ENCODE measurements at places on chromosomes 16 and 17.

DNA sequence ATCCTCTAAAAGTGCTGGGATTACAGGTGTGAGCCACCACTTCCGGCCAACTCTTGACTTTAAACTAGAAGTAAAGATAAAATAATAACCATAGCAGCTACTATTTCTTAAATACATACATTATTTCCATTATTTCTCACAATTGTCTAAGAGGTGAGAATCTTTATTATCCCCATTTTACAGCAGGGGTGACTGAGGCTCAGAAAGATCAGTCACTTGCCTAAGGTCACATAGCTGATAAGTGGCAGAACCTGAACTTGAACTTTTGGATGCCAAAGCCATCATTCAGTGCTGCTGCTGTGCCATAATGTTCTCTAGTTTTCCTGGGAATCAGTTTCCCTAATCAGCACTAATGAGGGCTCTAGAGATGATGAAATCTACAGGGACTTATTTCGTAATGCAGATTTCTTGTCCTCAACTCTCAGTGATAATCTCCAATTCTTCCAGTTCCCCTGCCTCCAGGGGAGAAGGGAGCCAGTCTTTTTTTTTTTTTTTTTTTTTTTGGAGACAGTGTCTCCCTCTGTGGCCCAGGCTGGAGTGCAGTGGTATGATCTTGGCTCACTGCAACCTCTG is 25.2 kb upstream of the GPRC5B start:
- no peak for DNase-seq

- DNase-seq = no peak
Observed at GRCh38 chr17:80647746-80648145, 103.1 kb downstream of the RPTOR start.

DNA sequence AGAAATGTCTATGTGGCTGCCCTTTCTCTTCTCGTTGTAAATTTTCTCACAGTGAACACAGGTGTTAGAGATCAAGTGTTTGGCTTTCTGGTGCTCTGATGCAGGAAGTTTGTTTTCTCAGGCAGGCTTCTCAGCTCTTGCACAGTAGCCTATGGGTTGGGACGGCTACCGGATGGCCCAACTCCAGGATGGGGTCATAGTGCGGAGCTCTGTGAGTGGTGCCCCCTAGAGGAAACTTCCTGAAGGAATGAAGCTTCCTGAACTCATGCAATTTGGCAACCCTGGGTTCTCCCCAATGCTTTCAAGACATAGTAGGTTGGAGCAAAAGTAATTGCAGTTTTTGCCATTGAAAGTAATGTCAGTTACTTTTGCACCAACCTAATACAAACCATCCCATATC is 407.5 kb upstream of the HSBP1 start:
- no peak for DNase-seq

- no peak for DNase-seq
Observed at GRCh38 chr16:4350365-4350786, 745 bp downstream of the PAM16 start.

DNA sequence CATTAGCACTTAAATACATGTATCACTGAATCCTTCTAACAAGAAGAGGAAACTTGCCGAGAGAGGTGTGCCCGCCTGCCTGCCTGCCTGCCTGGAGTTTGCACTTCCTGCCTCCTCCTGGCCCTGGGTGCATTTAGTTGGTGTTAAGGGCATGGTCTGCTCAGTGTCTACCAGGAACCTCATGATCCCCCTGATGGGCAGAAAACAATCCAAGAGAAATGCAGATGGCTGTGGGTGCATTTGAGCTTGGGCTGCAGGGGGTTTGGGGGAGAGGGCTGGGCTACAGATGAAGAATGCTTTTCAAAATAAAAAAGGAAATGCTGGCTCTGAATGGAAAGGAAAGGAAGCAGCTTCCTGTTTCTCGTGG is 10.1 kb downstream of the KSR1 start:
- no peak for DNase-seq

GRCh38 chr16:57537581-57538234 is 1.3 kb upstream of the CCDC102A start:
- no peak for DNase-seq

GRCh38 chr17:34375426-34375997 is 12.5 kb upstream of the CCL1 start:
- DNase-seq = no peak

All from heart left ventricle (tissue), 16 donors.